ENCODE measurements at places on chromosomes 16 and 17.

GRCh38 chr17:13931111-13931526 lies 138.2 kb upstream of the COX10 start:
- no peak for DNase-seq

- no peak for DNase-seq
Observed at GRCh38 chr16:12057266-12057665, 80.7 kb downstream of the SNX29 start.

DNA sequence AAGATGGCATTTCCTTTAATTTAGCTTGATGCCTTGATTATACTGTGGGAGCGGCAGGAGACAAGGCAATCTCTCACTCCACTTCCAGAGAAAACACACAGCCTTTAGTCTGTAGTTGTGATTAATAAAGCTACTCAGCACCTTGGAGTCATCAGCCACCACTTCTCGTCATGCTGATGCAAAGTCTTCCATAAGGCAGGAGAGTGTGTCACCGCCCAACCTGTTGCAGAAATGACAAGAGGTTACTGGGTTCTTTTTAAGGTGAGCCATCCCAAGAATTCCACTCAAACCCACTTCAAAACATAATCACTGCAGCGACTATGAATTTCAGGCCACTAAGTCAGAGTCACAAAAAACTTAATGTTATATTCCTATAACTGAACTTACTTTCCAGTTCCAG lies 223.9 kb upstream of the TOX3 start:
- DNase-seq, result no peak

- DNase-seq, result no peak
Observed at GRCh38 chr17:80311216-80311827, 50.7 kb downstream of the RNF213 start.

DNA sequence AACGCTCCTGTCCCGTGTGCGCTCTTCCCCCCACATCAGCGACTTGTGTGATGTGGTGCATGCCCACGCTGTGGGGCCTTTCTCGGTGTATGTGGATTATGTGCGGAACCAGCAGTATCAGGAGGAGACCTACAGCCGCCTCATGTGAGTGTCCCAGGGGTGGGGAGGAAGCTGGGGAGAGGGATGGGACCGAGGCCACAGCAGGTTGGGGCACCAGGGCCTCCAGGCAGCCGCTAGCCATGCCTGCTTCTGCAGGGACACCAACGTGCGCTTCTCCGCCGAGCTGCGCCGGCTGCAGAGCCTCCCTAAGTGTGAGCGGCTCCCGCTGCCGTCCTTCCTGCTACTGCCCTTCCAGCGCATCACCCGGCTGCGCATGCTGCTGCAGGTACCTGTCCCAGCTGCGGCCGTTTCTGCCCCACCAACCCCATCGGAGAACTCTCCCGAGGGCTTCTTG lies 5.8 kb downstream of the ARHGEF15 start:
- DNase-seq, result peak; percentile 44

DNA sequence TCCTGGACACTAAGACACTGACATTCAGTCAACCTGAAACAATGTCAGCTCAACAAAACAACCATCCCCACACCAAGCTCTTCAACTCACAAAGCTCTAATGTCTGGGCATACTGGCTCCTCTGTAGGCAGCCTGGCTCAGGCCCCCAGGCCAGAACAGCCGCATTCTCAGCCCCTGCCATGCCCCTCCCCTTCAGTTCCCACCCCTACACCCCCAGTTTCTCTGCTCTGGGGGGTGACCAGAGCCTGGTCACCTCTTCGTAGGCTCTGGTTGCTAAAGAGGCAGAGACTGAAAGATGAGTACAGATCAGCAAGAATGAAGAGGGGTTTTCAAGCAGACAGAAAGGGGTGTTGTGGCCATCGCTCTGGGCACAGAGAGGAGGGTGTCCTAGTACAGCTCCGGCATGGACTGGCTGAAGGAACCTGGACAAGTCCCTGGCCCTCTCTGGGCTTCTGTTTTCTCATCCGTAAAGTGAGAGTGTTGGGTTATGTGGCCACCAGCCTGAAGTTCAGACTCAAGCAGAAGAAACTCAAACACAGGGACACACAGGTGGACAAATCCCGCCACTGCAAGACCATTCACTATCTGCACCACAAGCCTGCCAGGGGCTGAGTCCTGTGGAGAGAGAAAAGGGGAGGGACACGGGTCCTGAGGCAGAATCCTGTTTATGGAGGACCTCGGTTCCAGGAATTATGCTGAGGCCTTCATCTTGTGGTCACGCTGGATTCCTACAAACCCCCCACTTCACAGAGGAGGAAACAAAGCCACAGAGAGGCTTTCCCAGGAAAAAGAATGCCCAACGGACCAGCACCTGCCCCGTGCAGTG lies 987 bp upstream of the SLC4A1 start:
- DNase-seq, result no peak

GRCh38 chr16:24125214-24125613 lies 130.9 kb upstream of the CACNG3 start:
- DNase-seq, result no peak

GRCh38 chr16:90046971-90047713 lies 27.9 kb upstream of the DBNDD1 start:
- DNase-seq, result no peak

GRCh38 chr17:27332485-27333409 lies 38.8 kb downstream of the WSB1 start:
- peak; percentile 96 for DNase-seq

GRCh38 chr16:25258861-25259179 lies 1.2 kb upstream of the ZKSCAN2 start:
- no peak for DNase-seq

DNA sequence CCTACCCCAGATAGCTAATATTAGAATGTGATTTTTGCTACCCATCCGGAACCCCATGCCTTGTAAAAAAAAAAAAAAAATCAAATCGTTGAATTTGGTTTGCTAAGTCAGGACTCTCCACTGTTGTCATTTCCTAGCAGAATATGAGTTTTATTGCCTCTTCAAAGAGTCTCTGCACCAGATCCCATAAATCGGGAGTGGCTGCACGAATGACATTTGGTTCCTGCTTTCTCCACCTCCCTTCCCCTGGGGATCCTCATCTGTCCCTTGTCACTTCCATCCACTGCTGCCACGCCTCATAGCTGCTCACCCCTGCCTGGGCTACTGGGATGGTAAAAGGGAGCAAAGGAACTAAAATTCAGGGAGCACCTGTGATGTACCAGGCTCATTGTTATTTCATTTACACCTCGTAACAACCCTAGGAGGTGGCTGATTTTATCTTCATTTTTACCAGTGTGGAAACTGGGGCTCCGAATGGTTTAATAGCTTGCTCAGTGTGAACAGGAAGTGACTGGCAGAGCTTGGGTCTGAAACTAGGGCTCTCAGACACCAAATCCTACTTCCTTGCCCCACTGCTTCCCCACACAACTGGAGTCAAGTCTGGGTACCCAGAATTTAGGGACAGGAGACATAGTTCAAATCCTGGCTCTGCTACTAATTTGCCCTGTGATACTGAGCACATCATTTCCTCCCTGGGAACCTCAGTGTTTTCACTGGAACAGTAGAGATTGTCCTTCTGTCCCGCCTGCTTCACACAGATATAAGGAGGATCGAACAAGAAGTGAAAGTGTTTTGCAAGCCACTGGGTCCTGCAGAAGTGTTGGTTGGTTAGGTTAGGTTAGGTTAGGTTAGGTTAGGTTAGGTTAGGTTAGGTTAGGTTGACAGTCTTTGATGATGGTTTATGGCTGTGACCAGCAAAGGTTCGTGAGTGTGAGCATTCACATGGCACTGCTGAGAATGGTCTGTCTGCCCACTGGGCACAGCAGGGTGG lies 585 bp upstream of the KRT36 start:
- no peak for DNase-seq

DNA sequence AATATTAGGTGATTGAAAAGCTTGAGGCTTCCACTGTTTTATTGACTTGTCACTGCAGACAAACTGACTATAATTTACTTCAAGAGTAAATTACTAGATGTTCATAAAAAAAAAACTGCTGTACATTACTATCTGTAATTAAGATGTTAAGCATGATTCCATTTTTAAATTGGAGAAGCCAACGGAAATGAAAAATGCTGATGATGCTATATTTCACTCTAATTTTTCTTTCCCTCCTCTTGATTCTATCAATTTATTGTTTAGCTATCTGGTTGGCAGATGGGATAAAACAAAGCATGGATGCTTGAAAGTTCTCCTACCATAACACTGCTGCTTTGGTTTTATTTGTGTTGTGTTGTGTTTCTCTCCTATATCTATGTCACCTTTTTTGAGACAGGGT lies 41.0 kb downstream of the MAF start:
- DNase-seq, result no peak

DNA sequence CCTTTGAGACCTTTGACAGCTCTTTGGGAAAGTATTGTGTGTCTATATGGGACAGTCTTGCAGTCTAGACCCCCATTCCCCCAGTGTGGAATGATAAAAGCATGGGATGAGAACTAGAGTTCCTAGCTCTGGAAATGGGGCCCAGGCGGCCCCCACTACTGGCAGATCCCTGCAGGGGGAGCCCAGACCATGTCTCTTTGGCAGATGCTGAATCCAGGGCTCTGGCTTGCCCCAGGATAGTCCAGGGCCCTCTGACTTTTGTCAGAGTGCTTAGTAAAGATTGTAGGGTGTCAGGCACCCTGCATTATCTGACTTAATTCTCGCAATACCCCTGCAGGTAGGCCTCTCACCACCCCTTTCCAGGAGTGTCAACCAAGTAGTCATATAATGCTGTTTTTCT lies 8.3 kb downstream of the ALKBH5 start:
- no peak for DNase-seq

Data from glutamatergic neuron (in vitro differentiated cells).